ENCODE measurements at places on chromosomes 4 and X.

DNA sequence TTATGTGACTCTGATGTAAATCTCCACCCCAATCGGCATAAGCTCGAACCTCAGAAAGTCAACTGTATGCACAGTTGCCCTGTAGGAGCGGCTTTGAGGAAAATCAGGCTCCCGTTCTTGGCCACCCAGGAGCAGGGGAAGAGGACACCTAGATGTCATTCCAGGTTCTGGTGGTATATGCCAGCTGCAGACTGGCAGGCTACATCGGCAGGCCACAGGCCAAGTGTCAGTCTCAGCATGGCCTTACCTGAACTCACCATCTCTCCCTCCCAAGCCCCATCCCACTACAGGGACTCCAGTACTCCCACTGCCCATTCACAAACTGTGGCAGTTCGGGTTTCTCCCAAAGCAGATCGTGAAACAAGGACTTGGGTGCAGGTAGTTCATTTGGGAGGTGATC lies 428.1 kb downstream of the BCOR start:
- no peak for DNase-seq

DNA sequence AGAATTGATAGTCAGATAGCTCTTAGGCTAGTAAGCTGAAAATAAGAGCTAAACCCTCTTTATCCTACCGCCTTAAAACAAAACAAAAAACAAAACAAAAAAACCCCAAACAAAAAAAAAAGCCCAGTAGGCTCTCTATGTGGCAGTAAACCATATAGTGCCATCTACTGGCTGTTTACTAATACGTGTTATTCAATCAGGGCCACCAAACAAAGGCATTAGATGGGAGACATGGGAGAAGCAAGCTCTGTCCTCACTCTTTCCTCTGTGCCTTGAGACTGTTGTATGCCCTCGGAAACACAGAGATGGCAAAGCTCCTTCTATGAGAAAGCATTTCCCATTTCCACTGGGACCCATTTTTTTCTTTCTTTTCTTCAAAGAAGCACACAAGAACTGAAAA lies 148.8 kb upstream of the MID1 start:
- DNase-seq: no peak

- no peak for DNase-seq
Observed at GRCh38 chr4:138639018-138639741, 376.4 kb upstream of the NOCT start.

DNA sequence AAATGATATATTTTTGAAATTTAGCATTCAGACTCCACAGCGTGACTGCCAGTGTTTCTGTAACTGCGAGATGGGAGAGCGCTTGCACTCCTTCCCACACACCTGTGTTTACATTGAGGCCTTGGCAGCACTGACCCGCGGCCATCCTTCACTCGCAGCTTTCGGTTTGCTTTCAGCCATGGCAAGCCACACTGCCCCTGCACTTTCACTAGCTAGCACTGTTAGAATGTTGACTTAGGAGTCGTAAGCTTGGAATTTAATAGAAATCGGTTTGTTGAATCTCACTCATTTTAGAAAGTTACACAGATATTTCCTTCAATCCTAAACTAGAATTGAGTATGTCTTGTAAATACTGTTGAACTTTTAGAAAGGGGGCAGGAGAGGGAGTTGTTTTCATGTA lies 136.2 kb downstream of the CFAP299 start:
- DNase-seq: no peak

DNA sequence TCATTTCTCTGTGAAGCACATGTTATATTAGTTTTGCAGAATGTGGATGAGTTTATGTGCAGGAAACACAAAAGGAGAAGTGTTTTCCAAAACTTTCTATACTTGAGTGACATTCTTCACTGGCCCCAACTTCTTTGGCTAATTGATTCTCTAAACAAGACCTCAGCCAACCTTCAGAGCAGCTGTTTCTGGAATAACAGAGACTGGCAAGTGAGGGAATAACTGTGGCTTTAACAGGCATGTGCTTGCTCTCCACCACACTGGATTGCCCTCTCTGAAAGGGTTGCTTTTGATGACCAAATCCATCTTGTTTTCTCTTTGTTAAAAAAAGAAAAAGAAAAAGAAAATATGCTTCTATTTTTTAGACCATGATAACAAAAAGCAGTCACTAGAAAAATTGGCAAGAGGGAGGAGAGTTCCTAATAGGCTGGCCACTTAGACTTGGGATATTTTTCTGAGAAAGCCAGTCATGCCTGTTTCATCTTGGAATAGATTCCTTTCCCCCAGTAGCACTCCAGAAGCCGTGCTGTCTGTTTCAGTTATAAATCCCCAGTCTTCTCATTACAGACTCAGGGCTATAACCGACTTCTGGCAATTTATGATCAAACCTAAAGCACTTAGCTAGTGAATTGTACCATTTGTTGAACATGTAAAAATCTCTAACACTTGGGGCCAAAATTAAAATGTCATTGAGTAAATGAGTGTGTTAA lies 295.0 kb upstream of the NR3C2 start:
- DNase-seq: no peak

DNA sequence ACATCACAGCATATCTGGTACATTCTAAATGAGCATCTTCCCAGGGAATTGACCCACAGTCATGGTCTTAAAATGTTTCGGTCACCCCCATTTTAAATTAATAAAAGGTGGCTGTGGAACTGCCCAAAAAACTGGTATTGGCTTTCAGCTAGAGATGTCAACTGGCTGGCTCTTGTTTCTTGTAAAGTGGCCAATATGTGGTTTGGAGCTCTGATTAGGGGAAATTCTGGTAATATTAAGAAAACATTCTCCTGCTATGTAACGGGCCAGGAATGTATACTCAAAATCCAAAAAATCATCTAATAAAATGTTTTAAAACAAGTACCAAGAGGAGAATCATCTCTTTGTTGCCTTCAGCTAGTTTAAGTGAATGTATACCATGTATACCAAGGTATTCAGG lies 62.0 kb upstream of the VCX2 start:
- no peak for DNase-seq

- DNase-seq: no peak
Observed at GRCh38 chr4:109266891-109267290, 35.6 kb downstream of the COL25A1 start.
